ENCODE measurements at places on chromosomes 7 and 10. TPM values are rescaled to one million over a fixed set of nuclear protein-coding genes. Genes with fewer than 3 reads are reported as not detected.

AKR1C4 gene
- not detected for total RNA-seq

GRCh38 chr7:37831244-37831643 lies 17.2 kb upstream of the NME8 start:
- DNase-seq, result no peak

DNA sequence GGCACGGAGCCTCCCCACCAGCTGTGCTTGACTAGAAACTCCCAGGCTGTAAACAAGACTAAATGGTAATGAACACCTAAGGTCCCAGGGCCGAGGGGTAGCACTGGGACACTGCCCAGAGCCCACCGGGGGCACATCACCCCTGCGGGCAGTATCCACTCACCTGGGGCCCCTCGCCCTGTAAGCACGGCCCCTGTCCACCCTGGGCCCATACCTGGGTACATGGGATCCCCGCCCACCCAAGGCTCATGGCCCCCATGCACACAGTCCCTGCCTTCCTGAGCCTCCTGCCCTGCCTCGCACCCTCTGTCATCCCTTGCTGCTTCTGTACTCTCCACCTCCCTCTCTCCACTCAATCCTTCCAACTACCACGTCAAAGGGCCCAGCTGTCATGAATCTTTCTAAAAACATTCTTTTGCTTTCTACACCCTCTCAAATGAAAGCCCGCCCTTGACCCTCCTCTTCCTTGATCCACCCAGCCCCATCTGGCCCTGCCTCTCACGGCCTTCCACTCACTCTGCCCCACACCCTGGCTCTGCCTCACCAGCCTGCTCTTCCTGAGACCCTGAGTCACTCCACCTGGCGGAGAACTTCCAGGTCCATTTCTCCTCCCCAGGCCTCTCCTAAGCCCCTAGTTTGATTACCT lies 173.1 kb downstream of the PARD3 start:
- no peak for DNase-seq

GRCh38 chr10:32376771-32377170 lies 29.8 kb upstream of the EPC1 start:
- no peak for DNase-seq

GTF2IRD2 gene
- total RNA-seq, result 30.7 TPM

DNA sequence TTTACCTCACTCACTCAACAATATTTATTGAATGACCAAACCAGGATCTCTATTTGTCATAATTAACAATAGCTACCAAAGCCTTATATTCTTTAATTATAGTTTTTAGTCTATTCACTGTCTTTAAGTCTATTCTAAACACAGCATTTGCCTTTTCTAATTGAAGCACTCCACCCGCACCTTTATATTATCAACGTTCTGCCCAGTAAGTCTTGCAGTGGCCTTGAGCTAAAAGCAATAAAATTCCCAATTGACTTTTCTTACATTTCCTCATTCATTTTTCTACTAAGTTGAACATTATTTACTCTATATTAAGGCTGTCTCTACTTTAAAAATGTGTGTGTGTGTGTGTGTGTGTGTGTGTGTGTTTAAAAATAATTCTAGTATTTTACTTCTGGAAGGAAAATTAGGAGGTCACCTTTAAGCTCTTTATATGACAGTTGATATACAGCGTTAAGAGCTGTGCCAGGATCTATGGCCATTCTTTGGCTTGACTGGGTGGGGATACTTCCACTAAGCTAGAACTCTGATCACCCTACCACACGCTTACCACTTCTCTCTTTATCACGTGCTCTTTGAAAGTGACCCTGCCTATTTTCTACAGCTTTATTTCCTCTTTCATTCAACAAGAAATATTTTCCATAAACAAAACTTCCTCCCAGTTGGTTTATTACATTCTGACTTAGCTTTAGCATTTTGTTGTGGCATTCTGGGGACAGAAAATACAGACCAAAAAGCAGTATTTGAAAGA lies 8.8 kb downstream of the PAPSS2 start:
- DNase-seq, result no peak

- no peak for DNase-seq
Measured at GRCh38 chr7:137948083-137948844, 53.6 kb downstream of the CREB3L2 start.

- DNase-seq, result no peak
Measured at GRCh38 chr10:86929468-86930380, 27.7 kb downstream of the MMRN2 start.

VWDE gene
- not detected for total RNA-seq

PAX4 gene
- total RNA-seq, result not detected

DNA sequence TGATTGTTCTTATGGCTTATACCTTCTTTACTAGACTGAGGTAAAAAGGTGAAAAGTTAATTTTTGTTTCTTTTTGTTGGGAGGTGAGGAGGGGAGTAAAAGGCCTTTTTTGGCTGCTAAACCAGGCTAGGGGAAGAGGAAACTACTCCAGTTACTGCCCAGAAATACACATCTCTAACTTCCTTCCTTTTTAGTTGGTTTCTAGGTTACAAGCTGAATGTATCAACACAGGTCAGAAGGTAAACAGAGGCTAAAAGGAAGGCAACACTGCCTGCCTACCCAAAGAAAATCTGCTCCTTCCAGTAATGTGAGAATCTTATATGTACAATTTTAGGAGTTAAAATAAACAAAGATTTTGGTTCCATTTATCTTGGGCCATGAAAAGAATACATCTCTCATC lies 140.4 kb downstream of the NRBF2 start:
- DNase-seq, result no peak

DNA sequence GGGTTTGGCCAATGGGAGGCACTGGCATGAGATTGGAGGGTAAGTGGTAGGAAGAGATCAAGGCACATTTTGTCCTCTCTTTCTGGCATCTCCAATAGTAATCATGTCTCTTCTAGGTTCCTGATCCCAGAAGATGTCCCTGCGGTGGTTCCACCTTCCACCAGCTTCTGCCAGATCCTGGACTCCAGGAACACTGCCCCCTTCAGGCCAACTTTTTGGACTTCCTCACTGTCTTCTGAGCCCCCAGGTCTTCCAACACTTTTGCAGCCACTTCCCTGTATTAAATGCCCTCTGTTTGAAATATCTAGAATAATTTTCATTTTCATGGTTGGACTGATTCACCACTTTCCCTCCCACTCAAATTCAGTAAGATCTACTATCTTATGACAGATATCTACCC lies 60.9 kb downstream of the BAMBI start:
- DNase-seq, result no peak

DNA sequence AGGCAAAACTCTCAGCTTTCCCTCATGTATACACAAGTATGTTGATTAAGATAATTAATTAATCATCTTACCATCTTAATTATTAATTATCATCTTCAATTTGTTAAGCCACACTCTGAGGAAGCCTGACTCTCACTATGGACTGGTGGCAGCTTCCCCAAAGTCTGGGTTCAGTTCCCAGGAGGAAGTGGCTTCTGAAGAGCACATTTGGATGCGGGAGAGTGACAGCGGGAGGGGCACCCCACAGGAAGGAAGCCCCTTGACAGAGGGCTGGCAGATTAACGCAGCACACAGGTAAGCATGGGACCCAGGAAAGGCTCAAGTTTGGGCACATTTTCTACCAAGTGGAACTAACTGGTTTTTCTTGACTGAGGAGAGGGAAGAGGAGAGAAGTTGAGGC lies 13.4 kb upstream of the SLIT1 start:
- DNase-seq, result no peak

DNA sequence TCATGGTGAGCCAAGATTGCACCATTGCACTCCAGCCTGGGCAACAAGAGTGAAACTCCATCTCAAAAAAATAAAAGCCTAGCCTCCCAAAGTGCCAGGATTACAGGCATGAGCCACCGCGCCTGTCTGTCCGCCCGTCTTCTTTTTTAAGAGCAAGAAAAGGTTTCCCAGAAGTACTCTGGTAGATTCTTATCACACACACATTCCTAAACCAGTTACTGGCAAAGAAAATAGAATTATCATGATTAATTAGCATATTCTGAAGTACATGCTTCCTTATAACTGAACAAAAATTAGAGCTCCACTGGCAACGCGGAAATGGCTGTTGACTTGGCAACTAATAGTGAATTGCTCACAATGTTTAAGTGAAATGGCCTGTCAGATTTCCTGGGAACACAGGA lies 87.0 kb downstream of the ADK start:
- DNase-seq, result no peak

DNA sequence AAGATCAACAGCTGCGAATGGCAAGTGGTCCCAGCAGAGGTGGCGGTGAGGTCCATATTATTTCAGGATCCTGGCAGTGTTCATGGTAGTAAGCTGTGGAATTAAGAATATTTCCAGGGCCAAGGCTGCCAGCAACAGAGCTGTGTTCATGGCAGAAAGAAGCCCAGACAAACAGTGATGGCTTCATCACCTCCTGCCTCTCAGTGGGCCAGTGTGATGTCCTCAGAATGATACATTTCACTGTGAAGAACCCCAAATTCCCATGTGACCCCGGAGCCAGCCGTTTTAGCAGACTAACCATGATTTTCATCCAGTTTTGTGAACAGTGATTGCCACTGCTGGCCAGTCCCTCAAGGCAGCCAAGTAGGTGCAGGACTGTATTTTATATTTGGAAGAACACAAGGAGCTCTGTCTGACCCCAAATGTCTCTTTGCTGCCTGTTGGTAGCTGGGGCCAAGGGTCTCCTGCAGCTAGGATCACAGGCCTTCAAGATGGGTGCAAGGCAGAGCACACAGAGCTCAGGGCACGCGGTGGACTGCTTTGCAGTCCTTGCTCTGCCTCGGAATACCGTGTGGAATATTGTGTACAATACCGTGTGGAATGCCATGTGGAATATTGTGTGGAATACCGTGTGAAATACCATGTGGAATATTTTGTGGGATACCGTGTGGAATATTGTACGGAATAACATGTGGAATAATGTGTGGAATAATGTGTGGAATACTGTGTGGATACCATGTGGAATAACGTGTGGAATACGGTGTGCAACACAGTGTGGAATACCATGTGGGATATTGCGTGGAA lies 132.3 kb upstream of the CHST15 start:
- no peak for DNase-seq

- no peak for DNase-seq
Measured at GRCh38 chr10:101458869-101459268, 104.9 kb downstream of the BTRC start.

DNA sequence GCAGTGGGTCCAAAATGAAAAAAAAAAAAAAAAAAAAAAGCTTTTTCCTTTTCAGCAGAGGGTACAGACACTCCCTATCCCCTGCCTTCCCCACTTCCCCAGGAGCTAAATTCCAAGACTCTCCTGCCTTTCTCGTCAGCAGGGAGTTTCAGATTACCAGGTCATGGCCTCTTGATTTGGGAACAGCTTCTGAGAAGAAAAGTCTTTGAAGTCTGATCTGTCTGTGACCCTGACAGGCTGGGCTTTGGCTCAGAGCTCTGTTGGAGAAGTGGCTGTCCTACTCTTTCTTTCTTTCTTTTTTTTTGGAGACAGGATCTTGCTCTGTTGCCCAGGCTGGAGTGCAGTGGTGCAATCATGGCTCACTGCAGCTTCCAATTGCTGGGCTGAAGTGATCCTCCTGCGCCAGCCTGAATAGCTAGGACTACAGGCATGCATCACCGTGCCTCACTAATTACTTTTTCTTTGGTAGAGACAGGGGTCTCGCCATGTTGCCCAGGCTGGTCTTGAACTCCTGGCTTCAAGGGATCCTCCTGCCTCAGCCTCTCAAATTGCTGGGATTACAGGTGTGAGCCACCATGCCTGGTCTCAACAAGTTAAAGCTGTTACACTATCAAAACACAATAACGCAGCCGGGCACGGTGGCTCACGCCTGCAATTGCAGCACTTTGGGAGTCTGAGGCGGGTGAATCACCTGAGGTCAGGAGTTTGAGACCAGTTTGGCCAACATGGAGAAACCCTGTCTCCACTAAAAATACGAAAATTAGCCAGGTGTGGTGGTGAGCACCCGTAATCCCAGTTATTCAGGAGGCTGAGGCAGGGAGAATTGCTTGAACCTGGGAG lies 59.9 kb downstream of the COL26A1 start:
- no peak for DNase-seq
